ENCODE measurements at places on chromosomes 13 and 19.

DNA sequence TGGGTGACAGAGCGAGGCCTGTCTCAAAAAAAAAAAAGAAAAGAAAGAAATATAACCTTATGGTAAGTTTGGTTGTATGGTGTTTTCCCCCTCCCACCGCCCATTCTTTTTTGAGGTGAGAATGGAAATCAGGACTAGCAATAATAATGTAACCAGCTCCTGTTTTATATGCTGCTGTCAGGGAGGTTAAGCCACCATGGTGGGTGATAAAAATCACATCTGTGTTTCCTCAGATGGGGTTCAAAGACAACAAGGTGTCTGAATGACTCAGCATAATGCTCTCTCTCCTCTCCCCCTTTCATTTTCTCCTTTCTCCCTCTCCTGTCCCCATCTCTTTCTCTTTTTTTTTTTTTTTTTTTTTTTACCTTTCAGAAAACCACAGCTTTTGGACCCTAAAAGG lies 28.3 kb upstream of the GARRE1 start:
- DNase-seq, result no peak

- DNase-seq, result no peak
Measured at GRCh38 chr13:29994911-29995595, 144.6 kb upstream of the UBL3 start.

GRCh38 chr13:94709001-94709834 lies 3.1 kb downstream of the SOX21 start:
- no peak for DNase-seq

DNA sequence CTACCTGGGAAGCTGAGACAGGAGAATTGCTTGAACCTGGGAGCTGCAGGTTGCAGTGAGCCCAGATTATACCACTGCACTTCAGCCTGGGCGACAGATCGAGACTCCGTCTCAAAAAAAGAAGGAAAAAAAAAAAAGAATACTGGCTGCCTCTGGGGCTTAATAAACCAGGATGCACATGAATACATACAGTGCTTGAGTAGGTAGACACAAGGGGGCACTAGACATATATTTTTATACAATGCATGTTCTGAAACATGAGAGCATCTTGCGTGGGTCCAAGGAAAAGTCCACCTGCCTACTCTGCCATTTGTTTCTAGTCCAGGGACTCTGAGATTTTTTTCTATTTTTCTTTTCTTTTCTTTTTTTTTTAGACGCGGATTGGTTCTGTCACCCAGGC lies 31.2 kb downstream of the KEAP1 start:
- no peak for DNase-seq

DNA sequence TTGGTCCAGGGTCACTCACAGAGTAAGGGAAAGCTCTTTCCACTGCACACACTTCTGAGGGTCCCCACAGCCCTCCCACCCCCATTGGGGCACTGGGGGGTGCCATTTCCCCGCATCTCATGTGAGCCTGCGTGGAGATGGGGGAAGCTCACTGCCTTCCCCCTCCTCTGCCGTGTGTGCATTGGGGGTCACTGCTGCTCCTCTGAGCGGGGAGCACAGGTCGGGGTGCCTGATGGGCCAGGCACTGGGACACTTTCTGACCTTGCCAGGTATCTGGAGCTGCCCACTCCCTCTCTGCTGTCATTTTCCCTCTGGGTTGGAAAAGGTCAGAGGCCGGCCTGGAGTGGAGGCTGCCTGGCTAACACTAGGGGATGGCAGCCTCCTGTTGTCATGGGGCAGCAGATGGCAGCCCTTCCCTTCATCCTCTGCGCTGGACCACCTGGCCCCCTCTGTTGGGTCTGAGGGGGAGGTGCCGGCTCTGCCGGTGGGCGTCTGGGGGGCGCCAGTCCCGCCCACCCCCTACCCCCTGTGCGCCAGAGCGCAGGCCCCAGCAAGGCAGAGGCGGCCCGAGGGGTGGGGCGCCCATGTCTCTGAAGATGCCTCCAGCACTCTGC lies 9.1 kb downstream of the SSBP4 start:
- DNase-seq, result no peak

DNA sequence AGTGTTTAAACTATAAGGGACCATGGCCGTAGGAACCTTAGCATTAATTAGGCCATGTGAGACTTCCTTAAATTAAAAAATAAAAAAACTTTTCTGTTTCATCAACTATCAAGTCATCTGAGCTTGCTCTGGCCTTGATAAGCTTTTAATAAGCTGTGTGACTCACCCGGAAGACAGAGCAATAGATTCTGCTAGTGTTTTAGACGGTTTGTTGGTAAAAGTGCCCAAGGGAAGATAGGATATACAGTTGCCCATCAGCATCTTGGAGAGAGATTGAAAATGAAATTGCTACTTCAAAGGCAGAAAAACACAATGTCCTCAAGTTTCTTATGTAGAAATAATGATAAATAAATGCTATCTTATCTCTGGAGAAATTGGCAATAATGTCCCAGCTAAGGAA lies 31.2 kb upstream of the RCBTB2 start:
- DNase-seq, result no peak

DNA sequence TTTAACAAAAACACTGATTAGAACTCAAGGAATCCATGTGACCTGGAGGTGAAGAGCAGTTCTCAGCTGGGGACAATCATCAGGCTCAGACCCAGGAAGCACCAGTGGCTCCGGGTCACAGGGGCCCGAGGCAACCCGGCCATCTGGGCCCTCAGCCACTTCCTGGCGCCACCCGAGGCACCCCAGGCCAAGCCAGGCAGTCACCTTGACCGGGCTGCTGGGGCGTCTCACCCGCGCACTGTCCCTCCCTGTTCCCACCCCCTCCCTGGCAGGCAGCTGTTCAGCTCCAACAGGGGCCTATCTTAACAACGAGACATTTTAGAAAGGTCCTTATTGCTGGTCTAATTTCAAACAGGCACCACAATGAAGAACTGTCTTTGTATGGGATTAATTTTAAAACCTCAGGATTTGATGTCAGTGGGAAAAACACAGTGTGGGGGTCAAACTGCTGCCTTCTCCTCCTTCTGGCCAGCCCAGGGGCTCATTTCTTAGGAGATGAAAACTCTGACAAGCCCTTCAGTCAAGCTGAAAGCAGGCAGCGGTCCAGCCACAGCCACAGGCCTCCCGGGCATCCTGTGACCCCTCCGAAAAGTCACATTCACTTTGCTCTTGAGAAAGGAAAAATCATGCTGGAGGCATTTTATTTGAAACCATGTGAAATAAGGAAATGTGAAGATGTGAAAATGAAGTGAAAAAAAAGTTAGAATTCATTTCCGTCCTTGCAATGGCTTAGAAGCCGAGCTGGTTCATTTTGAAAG lies 83.3 kb downstream of the KCTD15 start:
- DNase-seq, result no peak

DNA sequence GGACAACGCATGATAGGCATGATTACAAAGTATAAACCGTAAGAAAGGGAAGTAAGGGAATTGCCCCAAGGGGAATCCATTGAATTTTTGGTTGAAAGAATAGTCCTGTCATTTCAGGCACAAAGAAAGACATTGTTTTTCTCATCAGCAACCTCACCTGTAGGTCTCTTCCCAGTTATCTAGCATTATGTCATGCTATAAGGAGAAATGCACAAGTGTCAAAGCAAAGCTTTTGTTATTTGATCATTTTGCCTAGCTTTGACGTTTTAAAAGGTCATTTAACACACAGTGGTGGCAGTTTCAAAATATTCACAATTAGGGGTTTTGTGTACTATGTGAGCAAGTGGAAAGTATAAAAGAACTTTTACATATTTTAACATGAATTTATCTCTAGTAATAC lies 796.2 kb upstream of the MIR17HG start:
- DNase-seq, result no peak

DNA sequence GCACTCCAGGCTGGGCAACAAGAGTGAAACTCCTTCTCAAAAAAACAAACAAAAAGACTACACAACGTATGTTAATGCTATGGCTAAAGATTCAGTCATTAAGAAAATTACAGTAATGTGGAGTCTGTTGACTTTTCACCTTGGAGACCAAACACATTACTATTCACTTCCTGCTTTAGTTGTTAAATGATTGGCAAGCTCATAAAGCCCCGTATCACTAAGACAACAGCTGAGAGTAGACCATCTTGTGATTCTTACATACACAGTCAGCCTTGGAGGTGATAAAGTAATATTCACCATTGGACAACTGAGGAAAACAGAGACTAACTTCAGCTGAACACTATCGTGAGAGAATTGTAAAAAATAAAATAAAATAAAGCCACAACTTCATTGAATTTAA lies 86.5 kb downstream of the KCTD12 start:
- no peak for DNase-seq

GRCh38 chr19:34193876-34194275 lies 21.6 kb downstream of the LSM14A start:
- DNase-seq, result no peak

- no peak for DNase-seq
Measured at GRCh38 chr13:113931841-113932459, 41.9 kb downstream of the C13orf46 start.

- no peak for DNase-seq
Measured at GRCh38 chr19:36149673-36150406, 2.4 kb downstream of the COX7A1 start.

DNA sequence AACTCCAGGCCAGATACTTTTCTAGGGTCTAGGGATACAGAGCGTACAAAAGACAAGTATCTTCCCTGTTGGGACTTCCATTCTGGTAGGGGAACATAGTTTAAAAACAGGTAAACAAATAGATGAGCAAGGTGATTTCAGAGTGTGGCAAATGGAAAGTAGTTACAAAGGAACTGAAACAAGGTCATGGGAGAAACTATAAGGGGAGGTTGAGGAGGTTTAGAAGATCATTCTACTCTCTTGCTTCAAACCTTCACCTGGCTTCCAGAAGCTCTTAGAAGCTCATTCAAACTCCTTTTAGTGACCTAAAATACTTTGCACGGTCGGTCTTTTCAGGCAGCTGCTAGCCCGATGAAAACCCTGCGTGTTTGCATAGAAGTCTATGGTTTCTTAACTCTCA lies 9.1 kb downstream of the FFAR2 start:
- DNase-seq, result no peak

DNA sequence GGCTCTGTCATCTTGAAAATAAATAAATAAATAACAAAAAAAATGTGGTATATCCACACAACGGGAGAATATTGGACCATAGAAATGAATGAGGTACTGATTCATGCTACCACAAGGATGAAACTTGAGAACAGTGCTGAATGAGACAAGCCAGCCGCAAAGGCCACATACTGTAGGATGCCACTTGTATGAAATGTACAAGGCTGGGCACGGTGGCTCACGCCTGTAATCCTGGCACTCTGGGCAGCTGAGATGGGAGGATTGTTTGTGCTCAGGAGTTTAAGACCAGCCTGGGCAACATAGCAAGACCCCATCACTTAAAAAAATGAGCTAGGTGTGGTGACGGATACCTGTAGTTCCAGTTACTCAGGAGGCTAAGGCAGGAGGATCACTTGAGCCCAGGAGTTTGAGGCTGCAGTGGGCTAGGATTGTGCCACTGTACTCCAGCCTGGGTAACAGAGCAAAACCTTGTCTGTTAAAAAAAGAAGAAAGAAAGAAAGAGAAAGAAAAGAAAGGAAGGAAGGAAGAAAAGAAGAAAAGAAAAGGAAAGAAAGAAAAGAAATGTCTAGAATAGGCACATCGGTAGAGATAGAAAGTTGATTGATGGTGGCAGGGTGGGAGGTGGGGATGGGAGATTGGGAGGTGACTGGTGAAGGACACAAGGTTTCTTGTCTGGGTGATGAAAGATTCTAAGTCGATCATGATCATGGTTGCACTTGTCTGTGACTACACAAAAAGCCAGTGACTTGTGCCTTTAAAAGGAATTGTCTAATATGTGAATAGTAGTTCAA lies 20.3 kb downstream of the HPN start:
- no peak for DNase-seq

- no peak for DNase-seq
Measured at GRCh38 chr13:112842931-112843391, 126.1 kb upstream of the MCF2L start.

DNA sequence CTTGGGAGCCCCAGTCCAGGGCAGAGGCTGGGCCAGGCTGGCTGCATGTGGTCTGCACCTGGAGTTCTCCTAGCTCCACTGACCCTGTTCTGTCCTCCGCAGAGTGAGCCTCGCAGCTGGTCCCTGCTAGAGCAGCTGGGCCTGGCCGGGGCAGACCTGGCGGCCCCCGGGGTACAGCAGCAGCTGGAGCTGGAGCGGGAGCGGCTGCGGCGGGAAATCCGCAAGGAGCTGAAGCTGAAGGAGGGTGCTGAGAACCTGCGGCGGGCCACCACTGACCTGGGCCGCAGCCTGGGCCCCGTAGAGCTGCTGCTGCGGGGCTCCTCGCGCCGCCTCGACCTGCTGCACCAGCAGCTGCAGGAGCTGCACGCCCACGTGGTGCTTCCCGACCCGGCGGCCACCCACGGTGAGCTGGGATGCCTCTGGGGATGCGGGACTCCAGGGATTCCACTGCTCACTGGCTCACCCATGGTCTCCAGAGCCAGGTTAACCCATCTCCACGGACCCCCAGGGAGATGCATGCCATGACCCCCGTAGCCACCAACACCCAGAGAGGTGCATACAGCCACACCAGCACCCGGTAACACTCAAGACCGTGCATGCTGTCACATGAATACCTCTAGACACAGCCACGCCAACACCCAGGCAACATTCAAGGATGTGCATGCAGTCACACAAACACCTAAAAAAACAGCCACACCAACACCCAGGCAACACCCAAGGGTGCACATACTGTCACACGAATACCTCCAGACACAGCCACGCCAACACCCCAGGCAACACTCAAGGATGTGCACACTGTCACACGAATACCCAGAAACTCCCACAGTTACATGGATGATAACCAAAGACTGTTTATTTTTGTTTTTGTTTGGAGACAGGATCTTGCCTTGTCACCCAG lies 8.2 kb downstream of the PKN1 start:
- no peak for DNase-seq

- no peak for DNase-seq
Measured at GRCh38 chr19:17721821-17722220, 2.5 kb downstream of the MAP1S start.

DNA sequence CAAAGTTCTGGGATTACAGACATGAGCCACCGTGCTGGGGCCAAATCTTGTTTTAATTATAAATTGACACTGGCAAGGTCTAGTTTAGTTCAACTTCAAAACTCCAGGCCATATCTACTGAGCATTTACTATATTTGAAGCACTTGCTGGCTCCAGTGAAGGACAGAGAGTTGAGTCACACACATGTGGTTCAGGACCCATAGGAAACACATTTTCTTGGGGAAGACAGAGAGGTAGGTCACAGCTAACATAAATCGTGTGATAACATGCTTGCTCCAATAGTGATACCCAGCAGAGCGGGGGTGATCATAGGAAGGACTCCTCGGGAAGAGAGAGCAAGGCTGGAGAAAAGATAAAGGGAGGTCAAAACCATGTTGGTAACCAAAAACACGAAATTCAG lies 170.6 kb upstream of the TSC22D1 start:
- no peak for DNase-seq

- no peak for DNase-seq
Measured at GRCh38 chr19:44603201-44603945, 10.0 kb upstream of the IGSF23 start.

DNA sequence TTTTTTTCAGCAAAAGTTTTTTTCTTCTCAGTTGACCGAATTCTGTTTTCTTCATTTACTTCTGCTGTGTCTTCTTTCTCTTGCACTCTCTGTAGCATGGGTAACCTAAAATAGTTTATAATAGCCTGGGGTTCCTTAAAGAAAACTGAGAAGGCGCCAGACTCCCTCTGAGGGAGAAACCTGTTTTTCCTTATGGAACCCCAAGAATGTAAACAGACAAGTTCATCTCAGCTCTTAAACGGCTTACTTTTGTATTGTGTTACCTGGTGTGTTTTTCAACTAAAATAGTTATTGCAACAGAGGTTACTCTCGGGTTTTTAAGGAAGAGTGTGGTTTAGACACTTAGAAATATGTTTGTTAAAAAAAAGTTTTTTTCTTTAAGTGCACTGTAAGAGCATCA lies 23.8 kb upstream of the TM9SF2 start:
- DNase-seq, result no peak

All from activated gamma-delta T cell treated with anti-CD3 and anti-CD28 coated beads, Interleukin-2, amount 50 U/mL, for 16 hours (primary cell).